MM.1S (cell line): ENCODE measurements at places on chromosomes 5 and 9.

DNA sequence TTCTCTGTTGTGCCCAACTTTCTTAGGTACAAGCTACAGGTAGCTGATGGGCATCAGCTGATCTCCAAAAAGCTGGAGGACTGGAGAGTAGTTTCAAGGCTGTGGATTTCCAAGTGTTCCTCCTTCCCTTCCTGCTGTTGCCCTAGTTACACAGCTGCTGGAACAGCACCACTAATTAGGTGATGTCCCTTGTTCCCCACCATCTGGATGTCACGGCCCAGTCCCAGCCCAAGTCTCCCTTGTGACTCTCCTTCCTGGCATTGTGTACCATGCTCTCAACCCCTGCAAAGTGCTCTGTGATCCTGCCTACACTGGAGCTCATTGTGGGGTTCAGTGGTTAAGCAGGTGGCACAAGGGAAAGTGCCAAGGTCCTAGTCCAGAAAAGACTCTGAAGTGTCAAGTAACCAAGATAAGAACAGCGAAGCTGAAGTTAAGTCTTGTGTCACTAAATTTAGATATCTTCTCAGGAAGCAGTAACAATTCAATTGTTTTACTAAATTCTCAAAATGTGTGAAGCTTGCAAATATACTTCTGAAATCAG, 604.5 kb downstream of the ISL1 start:
- DNase-seq = peak; percentile 60

DNA sequence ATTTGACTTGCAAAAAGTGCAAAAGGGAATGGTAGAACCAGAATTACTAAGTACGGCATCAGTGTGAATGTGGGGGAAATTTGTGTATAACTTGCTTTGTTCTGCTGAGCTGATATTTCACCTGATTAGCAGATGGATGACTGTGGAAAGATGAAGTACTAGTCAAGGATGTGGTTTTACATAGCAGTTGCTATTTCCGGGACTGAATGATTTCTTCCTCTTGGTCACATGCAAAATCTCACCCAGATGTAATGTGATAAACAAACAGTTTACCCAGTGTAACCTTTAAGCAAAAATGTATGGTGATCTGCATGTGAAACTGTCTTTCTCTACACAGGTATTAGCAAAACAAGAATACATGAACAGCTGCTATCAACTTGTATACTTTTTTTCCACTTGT, 46.1 kb downstream of the DCP2 start:
- DNase-seq = peak; percentile 90

- no peak for DNase-seq
Measured at GRCh38 chr9:103362986-103363385, 367.9 kb downstream of the CYLC2 start.

DNA sequence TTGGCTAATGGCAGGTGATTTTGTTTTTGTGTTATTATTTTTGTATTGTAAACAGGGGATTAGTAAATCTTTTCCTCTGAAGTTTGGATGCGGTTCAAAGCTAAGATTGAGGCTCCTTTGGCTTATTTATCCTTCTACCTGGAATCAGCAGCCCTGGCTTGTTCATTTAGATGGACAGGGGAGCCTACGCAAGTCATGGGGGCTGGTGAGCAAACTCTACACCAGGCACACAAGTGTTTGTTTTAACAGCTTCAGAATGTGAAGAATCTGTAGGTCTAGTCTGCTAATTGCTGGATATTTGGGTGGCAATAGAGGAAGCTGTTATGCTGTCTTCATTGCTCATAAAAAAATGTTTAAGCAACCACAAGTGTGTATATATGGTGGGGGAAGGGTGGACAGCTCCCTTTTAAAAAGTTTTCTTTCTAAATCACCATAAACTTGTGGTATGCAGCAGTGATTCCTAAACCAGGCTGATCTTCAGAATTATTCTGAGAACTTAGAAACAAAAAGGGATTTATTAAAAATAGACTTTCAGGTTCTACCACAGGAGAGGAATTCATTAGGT, 20.7 kb downstream of the ZNF462 start:
- no peak for DNase-seq

GRCh38 chr5:80141147-80141671, 106.1 kb downstream of the THBS4 start:
- DNase-seq = no peak

- DNase-seq = no peak
Measured at GRCh38 chr9:74783408-74783807, 104.3 kb downstream of the TRPM6 start.

DNA sequence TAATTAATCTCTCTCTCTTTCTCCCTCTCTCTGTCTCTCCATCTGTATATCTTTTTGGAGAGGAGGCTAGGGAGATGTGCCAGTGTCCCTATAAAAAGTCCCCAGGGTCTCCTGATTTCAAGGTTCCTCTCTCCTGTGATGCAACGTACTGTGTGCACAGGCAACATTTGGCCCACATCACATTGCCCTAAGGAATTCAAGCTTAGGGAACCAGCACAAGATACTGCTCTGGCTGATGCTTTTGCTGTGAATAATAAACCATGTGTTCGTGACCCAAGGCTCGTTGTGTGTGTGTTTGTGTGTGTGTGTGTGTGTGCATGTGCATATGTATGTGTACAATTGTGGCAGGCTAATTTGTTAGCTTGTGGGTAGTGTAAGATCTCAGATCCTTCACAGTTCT, 9.7 kb downstream of the SPATA9 start:
- DNase-seq = no peak

DNA sequence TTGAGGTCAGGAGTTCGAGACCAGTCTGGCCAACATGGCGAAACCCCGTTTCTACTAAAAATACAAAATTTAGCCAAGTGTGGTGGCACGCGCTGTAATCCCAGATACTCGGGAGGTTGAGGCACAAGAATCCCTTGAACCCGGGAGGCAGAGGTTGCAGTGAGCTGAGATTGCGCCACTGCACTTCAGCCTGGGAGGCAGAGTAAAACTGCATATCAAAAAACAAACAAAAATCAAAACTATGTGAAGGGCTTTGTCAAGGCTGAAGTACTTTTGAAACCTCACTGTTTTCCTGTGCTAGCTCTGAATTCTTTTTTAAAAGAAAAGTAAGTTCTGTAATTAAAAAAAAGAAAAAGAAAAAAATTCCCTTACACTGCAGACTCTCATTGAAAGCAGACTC, 65.1 kb upstream of the KLF4 start:
- DNase-seq = no peak

- no peak for DNase-seq
Measured at GRCh38 chr9:125758986-125759763, 12.0 kb downstream of the PBX3 start.

GRCh38 chr5:9865574-9865973, 235.4 kb upstream of the TAS2R1 start:
- no peak for DNase-seq

- DNase-seq = no peak
Measured at GRCh38 chr5:128135286-128135685, 51.7 kb downstream of the SLC12A2 start.

DNA sequence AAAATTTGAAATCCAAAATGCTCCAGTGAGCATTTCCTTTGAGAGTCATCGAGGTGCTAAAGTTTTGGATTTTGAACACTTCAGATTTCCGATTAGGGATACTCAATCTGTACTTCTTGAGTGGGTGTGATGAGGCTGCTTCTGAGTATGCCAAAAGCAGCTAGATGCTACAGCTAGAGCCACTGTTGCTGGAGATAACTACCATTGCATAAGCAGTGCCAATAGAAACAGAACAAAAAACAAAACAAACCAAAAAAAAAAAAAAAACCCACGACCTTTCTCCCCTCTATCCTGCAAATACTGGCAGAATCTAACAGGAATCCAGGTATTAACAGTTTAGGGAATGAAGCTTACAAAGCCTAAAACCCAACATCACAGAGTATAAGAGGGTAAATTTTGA, 43.5 kb downstream of the PKD2L2 start:
- DNase-seq = no peak

DNA sequence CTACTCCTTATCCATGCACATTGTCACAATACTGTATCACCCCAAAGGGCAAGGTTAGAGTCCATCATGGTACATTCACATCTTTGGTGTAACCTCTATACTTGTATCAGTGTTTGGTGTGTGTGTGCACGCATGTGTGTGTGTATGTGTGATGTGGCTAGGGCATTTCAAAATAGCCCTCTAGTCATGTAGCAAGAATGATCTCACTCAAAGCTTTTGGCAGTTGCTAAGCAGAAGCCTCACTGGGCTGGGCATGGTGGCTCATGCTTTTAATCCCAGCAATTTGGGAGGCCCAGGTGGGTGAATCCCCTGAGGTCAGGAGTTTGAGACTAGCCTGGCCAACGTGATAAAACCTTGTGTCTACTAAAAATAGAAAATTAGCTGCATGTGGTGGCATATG, 245.3 kb downstream of the ADGRV1 start:
- no peak for DNase-seq

- DNase-seq = no peak
Measured at GRCh38 chr9:138011951-138012500, 134.4 kb downstream of the CACNA1B start.

DNA sequence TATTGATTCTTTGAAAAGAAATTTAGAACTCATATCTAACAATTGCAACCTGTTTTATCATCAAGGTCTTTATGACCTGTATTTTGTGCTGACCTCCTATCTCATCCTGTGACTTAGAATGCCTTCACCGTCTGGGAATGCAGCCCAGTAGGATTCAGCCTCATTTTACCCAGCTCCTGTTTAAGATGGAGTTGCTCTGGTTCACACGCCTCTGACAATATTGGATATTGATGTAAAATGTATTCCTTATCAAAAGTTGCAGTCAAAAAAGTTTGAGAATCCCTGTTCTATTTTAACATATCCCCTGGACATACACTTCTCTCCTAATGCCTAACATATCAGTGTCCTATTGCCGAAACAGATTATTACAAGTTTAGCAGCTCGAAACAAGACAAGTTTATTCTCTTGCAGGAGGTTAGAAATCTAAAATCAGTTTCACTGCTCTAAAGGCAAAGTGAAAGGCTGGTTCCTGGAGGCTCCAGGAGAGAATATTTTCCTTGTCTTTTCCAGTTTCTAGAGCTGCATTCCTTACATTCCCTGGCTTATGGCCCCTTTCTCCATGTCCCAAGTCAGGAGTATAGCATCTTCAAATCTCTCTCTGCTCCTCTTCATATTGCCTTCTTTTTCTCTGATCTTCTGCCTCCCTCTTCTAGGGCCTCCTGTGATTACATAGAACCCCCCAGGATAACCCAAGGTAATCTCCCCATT, 31.5 kb upstream of the LVRN start:
- DNase-seq = no peak

DNA sequence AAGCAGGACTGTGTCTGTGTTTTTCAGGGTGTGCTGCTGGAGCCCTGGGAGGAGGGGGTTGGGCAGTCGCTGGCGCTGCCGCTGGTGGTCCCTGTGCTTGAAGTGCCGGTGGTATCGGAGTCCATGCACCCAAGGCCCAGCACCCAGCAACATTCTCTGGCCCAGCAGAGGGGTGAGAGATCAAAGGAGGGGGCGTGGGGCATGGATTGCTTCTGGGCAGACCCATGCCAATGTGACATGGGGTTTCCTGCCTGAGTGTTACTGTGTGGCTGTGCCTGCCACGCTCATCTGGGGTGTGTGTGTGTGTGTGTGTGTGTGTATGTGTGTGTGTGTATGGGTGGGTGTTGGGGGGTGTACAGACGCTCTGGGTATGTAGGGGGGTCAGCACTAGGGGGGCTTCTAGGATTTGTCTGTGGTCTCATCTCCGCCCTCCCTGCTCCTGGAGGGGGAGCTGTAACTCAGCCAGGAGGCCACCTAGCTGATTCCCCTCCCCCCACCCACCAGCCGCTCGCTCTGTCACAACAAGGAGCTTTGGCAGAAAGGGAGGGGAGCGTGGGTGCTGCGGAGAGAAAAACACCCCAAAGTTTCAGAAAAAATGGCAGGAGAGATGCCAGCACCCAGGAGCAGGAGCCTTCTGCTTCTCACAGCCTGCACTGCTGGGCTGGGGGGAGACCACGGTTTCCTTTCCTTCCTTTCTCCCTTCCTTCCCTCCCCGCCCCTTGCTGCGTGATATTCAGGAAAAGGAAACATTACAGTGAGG, 35.9 kb upstream of the HSPA9 start:
- no peak for DNase-seq

GRCh38 chr9:99180662-99181061, 41.1 kb downstream of the ALG2 start:
- DNase-seq = no peak

GRCh38 chr9:137429974-137430722, 7.0 kb downstream of the NOXA1 start:
- DNase-seq = peak; percentile 47

DNA sequence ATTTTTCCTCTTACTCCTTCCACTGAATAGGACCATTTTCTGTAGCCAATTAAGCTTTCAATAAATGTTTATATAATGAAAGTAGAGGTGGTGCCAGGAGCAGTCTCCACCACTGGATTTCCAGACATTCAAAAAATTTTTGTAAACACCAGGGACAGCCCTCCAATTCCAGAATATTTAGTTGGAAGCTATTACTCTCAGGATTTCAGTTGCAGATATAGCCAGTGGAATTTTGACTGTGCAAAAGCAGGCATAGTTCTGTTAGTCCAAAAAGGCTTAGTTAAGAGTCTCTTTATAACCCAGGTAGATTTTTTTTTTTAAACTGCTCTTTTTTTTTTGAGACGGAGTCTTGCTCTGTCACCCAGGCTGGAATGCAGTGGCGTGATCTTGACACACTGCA, 138.1 kb upstream of the DMRT1 start:
- DNase-seq = no peak

GRCh38 chr5:77390221-77390620, 101.9 kb downstream of the WDR41 start:
- DNase-seq = no peak

DNA sequence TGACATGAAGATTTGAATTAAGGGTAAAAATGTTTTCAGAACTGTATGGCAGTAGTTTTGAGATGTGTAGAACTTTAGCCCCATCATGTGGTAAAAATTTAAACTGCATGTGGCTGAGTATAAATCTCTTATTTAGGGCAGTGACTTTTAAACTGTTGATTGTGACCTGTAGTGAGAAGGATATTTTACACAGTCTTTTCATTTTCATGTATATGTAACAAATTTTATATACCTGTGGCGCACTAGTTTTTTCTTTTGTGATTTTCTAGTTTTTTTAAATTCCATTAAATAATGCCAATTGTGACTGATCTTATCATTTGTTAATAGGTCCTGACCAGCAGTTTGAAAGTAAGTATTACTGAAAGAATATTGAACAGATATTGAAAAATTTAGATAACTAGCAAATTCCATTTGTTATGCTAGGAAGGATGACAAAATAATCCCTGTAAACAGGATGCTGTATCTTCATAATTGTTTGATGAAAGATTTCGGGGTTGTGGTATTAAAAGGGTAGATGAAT, 47.2 kb downstream of the GPBP1 start:
- peak; percentile 67 for DNase-seq

DNA sequence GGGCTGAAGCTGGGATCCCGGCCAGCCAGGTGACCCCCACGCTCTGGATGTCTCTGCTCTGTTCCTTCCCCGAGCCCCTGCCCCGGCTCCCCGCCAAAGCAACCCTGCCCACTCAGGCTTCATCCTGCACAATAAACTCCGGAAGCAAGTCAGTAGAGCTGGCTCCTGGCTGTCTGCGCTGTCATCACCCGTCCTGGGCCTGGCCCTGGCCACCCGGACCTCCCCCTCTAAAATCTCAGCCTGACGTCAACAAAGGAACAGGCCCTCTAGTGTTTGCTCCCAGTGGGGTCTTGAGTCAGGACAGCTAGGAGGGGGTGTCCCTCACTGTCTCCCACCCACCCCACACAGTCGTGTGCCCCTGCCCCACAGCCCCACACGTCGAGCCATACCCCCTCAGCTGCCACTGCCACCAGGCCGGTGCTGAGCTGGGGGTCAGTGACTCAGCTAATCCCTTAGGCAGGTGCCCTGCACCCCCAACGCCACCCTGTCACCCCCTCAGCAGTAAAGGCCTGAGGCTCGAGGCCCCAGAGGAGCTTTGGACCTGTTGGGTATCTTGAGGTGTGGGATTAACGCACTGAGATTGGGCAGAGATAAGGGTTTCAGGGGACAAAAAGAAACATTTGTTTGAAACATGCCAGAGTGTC, 1.1 kb upstream of the LCNL1 start:
- DNase-seq = no peak
